ENCODE measurements at places on chromosomes 16 and 17.

- DNase-seq: no peak
Observed at GRCh38 chr17:50314456-50315011, 31.4 kb upstream of the XYLT2 start.

GRCh38 chr16:35431829-35432663 lies 1972.6 kb downstream of the TP53TG3F start:
- no peak for DNase-seq

DNA sequence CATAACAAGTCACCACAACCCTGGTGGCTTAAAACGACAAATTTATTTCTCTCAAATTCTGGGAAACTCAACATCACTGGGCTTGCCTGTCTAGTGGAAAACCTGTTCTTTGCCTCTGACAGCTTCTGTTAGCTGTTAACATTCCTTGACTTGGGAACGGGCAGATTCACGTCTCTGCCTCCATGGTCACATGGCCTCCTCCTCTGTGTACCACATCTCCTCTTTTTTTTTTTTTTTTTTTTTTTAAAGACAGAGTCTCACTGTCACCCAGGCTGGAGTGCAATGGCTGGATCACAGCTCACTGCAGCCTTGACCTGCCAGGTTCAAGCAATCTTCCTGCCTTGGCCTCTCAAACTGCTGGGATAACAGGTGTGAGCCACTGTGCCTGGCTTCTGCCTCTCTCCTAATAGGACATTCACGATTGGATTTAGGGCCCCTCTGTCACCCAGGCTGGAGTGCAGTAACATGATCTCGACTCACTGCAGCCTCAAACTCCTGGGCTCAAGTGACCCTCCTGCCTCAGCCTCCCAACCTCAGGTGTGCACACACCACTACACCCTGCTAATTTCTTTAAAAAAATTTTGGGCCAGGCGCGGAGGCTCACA lies 11.7 kb upstream of the LLGL1 start:
- DNase-seq: no peak

DNA sequence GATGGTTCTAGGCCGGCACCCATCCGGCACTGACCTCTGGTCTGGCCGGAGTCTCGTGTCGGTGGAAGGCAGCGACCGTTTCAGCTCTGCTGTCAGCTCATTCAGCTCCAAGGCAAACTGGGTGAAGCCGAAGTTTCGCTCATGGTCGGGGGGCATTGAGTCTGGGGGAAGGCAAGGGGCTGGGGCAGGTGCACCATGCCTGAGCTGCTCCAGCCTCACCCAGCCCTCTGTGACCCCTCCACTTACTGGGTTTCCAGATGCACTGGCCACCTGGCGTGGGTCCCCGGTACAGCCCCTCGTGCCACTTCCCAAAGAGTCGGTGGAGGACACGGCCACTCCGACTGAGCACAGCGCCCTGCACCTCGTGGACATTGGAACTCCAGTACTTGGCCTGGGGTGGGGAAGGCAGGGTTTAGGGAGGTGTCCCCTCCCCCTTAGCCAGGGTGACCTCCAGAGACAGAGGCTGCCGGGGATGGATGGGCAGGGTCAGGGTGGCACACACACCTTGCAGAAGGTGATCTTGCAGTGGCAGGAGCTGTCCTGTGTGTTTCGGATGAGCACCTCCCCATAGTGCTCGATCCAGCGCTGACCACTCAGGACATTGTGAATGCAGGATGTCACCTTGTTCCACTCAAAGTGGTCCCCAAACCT lies 12.6 kb downstream of the OSBPL7 start:
- DNase-seq: no peak

DNA sequence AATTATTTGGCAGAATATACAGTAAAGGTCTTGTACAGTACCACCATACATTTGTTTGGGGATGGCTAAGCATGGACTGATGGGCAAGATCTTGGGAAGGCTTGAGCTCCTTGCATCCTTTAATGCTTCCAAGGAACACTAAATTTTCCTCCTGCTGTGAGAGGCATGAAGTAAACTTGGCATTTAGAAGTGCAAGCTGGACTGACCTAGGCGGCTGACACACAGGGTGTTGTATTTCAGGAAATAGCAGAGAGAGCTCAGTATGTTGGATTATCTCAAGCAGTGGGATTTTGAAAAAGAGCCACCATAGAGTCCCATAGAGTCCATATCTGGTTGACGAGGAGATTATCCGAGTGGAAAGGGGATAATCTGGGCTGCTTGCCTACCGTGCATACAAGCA lies 2137.1 kb downstream of the TP53TG3F start:
- no peak for DNase-seq

DNA sequence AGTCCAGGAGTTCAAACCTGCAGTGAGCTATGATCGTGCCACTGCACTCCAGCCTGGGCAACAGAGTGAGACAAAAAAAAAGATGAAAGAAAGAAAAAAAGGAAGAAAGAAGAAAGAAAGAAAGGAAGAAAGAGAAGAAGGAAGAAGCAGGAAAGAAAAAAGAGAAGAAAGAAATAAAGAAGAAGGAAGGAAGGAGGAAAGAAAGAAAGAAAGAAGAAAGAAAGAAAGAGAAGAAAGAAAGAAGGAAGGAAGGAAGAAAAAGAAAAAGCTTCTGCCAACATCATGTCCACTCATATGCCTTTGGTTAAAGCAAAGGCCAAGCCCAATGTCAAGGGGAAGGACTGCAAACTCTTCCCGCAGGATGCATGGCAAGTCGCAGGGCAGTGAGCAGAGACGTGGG lies 143.2 kb downstream of the IRX3 start:
- DNase-seq: no peak

DNA sequence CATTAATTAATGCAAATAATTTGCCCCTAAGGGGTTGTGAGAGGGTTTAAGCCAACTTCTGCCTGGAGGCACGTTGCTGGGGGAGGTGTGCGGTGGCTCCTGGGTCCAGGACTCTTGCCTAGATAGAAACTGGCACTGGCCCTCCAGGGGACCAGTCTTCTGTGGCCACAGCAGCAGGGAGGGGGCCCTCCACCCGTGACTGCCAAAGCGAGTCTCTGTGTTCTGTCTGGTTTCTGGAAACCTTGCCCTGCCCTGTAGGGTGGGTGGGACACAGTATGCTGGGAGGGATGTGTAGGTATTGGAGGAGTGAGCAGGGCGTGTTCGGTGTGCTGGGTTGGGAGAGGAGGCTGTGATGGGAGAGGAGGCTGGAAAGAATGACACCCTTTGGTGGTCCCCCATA lies 78.8 kb downstream of the TBC1D16 start:
- no peak for DNase-seq

GRCh38 chr17:49850772-49851386 lies 3.0 kb upstream of the TAC4 start:
- DNase-seq: peak; percentile 37

- DNase-seq: no peak
Observed at GRCh38 chr17:61452301-61453290, at the start of gene TBX4. Gene TBX4 (plus strand): TSS chr17:61452422. CDS start chr17:61456491, 4,069 bp downstream.

GRCh38 chr16:28532940-28533647 lies 5.7 kb downstream of the NUPR1 start:
- no peak for DNase-seq

DNA sequence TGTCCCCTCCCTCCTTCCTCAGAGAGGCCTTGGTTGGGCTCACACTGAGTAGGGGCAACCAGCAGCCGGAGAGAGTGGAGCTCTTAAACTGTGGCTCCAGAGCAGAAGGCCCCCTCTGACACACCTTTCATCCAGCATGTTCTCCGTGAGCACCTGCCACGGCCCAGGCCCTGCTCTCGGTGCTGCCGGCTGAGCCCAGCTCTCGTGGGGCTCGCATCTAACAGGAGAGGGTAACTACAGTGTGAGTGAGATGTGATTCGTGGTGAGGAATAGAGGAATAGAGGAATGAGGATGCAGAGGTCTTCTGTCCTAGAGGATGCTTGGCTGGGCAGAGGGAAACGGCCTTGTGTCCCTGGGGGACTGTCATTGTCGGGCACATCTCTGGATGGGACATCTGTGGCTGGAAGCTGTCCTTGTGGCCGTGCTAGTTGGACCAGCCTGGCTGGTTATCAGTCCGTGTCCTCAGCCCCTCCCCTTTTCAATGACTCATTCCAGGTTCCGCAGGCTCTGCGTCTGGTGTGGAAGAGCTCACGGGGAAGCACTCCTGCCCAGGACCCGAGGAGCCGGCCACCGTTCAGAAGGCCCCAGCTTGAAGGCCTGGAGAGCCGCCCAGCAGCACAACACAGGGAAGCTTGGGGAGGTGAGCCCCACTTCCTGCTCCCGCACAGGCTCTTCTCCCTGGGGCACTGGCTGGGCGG lies 11.9 kb upstream of the DNASE1 start:
- DNase-seq: peak; percentile 25

- no peak for DNase-seq
Observed at GRCh38 chr17:39939588-39940419, 12.3 kb downstream of the LRRC3C start.

DNA sequence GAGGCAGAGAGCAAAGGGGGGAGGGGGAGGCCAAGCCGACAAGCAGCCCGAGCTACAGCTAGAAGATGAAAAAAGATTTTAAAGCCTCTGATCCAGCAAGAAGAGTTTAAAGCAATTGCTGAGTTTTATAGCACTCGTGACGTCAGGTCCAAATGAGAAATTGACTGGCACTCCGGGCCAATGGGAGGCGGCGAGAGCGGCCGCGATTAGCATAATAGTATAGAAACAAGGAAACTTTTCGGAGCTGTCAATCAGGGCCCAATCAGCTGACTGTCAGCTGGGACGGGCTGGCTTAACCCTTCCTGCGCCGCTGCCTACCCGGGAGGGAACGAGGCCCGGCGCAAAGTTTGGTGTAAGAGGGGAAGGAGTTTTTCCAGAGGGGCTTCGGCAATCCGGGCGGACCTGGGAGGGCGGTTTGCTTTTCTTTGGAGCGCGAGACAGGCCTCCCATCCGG lies at the start of gene MAF:
TSS of gene MAF (minus strand) at position 100 of the 454 bp plus-strand sequence. CDS start 835 bp downstream, outside the sequence.
- peak; percentile 92 for DNase-seq

DNA sequence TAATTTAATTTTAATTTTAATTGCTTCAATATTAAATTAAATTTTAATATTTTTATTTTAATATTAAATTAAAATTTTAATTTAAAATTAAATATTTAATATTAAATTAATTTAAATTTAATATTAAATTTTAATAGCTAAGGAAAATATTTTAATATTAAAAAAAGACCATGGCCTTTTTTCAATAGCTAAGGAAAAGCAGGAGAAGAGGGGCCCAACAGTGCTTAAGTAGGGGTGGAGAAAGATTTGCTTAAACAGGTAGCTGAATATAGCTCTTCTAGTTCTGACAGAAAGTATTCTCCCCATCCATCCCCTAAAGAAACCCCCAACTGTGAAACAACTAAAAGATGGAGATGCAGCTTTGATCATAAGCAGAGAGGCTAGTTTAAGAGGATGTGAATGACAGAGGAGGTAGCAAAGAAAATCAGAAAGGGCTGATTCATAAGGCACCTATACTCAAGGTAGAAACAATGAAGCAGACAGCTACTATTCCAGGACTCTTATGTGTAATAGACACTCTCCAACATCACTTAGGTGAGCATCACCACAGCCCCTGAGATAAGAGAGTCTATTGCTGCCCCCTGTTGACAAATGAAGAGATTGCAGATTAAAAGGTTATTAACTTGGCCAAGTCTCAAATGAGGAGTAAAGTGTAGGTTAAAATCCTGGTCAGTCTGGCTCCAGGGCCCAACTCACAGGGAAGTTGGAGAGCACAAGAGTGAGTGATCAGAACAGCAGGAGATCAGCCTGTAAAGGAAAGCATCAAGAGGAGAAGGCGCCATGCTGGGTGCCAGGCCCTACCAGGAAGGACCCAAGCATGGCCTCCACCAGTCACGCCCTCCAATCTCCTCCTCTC lies 7.8 kb upstream of the RNASEK start:
- peak; percentile 75 for DNase-seq

DNA sequence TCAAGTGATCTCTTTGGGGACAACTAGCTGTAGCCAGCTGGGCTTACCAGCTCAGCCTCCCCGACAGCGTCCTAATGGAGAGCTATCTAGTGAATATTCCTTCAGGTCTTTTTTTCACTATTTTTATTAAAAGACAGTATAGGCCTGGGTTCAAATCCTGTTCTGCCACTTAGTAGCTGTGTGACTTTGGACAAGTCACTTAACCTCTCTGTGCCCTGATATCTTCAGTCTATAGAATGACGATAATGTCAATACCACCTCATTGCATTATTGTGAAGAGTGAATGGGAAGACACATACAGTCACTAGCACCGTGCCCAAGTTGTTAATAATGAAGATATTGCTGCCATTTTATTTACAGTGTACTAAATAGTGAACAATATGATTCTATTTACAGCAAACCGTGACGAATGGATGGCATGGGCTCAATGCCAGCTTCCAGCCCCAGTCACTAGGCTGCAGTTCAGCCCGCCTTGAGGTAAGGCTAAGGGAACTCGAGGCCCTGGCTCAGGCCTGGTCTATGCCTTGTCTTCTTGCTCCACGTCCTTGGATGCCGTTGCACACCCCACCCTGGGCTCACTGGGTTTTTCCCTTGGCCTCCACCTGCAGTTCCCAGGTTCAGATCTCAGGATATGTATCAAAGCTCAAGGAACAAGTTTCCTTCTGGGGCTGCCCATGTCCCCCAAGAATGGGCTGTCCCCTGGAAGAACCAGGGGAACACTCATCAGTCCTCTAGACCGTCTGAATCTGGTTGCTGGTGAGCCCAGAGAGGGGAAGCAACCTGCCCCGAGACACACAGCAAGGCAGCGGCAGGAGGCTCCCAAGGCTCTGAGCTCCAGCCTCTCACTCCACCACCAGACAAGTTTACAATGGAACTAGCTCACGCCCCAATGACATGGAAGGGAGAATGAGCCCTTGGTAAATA lies 95.4 kb upstream of the TNRC6C start:
- DNase-seq: no peak

GRCh38 chr16:87735270-87736007 lies 30.3 kb downstream of the KLHDC4 start:
- DNase-seq: no peak

DNA sequence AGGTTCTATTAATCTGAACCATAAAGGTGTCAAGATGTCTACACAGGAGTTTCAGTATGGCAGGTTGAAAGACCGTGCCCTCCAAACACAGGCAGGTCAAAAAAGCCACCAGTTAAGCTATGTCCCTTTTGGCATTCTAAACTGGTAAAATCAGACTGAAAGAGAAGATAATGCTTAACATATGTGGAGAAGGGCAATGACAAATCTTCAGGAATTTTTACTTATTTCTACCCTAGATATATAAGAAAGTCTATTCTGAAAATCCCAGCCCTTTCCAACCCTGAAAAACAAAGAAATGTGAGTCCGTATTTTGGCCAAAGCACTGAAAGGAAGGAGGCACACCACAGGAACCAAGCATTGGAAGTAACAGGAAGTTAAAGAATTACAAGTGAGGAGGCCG lies 16.5 kb downstream of the AP1G1 start:
- no peak for DNase-seq

DNA sequence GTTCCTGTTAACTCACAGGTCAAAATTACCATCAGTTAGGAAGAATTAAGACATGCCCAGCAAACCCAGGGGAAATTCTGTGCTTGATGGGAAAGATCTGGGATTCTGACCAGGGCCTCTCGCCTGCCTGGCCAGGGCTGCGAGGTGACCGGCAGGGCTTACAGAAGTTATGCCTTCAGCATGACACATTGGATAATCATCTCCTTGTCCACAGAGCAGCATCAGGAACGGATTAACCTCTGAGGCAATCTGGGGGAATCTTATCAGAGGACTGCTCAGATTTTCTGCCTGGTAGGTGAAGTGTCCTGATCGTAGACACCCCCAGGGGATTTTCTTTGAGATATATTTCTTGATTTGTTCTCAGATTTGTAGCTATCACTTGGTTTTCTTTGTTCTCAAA lies 172.5 kb downstream of the HS3ST3A1 start:
- DNase-seq: peak; percentile 62
